ENCODE measurements at places on chromosomes 6 and 20. TPM values are rescaled to one million over a fixed set of nuclear protein-coding genes. Genes with fewer than 3 reads are reported as not detected.

- DNase-seq, result no peak
Measured at GRCh38 chr20:45945678-45946148, 11.2 kb downstream of the PCIF1 start.

- DNase-seq, result no peak
Measured at GRCh38 chr20:24608926-24609667, 139.7 kb downstream of the SYNDIG1 start.

- no peak for DNase-seq
Measured at GRCh38 chr6:109325400-109325801, 56.9 kb downstream of the CD164 start.

DNA sequence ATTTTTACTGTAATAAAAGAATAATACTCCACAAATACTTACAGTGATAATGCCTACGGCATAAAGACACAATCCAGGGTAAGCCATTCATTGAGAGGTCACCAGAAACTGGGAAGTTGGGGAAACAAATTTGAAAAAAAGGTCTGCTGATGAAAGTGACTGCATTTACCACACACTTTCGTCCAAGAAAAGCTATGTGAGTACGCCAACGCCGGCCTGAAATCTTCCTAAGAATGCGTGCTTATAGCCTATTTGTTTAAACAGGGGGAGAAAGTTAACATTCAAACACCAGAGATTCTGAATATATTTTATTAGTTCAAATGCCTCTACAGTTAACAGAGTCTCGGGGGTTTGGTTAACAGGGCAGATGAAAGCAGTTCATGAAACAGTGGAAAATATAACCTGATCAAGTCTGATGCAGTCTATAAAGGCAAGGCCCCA lies 657 bp upstream of the LTV1 start:
- no peak for DNase-seq

DNA sequence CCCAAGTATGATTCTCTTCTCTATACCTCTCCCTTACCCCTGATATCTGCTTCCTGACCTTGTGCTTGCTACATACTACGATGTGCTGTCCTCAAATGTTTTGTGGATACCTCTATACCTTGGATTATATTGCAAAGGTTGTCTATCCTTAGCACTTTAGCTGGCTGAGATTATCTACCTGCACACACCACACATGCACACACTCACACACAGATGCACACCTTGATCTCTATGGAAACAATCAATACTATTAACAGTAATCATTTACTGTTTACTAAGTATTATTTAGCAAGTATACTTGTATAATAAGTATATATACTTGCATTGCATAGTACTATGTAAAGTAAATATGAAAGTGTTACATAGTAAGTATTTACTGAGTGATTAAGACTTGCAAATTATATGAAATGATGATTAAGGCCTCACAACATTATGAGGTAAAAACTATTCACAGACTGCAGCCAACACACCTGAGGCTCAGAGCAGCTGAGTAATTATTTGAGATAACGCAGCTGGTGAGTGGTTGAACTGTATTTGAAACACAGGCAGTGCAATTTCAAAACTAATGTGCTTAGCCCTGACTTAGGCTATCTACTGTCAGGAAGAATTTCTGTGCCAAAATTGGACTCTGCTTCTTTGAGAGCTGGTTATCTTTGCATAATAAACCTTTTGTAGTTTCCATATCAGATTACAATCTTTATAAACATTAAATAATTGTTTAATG lies 699.9 kb downstream of the FRK start:
- DNase-seq, result no peak

- DNase-seq, result no peak
Measured at GRCh38 chr6:125300992-125301434, 754 bp downstream of the HDDC2 start.

- DNase-seq, result no peak
Measured at GRCh38 chr6:27023664-27024063, 223.8 kb upstream of the PRSS16 start.

- no peak for DNase-seq
Measured at GRCh38 chr6:109713097-109713496, 22.0 kb downstream of the FIG4 start.

GRCh38 chr6:113860181-113860955 lies 3.2 kb downstream of the MARCKS start:
- DNase-seq, result no peak

DNA sequence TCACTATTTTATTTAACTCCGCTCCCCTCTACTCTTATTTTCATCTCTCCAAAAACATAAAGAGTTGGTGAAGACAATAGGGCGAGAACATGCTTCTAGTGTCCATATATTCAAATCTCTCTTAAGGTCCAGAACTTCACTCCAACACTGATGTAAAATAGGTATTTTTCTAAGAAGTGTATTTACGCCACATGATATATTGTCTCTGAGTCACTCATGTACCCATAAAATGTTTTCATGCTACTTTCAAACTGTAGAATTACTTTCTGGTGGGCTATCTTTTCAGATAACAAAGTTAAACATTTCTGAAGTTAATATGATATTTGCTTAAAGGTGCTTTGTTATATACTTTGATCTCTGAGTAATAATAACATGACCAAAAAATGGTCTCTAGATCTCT lies 124.1 kb upstream of the IFNGR1 start:
- DNase-seq, result no peak

GRCh38 chr6:30793521-30794194 lies 49.3 kb upstream of the IER3 start:
- no peak for DNase-seq

GRCh38 chr6:107554918-107555317 lies 65.0 kb downstream of the SOBP start:
- no peak for DNase-seq

- DNase-seq, result no peak
Measured at GRCh38 chr6:40626886-40627285, 39.7 kb upstream of the LRFN2 start.

- DNase-seq, result no peak
Measured at GRCh38 chr6:50842446-50842845, 23.8 kb downstream of the TFAP2B start.

DNA sequence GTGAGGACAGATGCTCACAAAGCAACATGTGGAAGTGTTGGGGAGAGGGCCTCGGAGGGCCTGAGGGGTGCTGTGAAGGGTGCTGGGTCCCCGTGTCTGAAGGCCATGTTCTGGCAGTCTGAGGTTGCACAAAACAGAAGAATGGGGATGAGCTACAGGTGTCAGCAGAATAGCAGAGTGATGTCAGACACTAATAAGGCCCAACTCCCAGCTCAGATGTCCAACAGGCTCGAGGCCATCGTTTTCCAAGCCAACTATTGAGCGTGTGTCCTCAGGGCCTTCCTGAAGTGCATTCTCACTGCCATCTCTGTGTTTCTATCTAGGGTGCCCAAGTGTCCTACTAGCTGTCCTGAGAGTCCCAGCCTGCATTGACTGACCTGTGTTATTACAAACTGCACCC lies 7.9 kb downstream of the BFSP1 start:
- no peak for DNase-seq

- DNase-seq, result no peak
Measured at GRCh38 chr6:12294851-12295536, 4.8 kb downstream of the EDN1 start.

GRCh38 chr6:170292407-170293158 lies 1.7 kb upstream of the DLL1 start:
- no peak for DNase-seq

DNA sequence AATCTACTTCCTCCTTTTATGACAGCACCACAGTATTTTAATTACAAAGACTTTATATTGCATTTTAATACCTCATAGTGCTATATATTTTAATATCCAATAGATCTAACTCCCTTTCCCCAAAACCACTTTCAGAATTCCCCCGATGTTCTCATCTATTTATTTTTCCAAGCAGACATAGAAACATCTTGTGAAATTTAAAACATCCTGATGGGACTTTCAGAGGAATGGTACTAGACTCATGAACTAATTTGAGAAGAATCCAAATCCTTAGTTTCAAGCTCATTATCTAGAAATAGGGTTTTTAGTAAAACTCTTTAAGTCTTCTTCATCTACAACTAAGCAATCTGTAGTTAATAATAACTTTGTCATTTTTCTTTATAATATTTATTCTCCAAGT lies 97.0 kb downstream of the TRERF1 start:
- DNase-seq, result no peak

DNA sequence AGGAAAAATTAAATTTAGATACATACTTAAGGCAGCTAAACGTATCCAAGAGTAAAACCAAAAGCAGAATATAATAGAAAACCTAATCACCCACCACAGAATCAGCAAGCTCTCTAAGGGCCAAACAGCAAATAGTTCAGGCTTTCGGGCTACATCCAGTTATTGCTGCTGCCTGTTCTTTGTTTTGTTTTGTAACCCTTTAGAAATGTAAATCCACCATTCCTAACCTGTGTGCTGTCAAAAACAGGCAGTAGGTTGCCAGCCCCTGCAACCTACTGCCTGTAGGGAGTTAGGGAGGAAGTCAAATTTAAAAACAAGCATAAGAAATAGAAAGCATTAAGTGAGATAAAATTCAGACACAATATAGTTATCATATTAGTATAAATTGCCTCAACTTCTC lies 225.9 kb downstream of the PTPRT start:
- no peak for DNase-seq

GRCh38 chr20:58633161-58634053 lies 17.7 kb upstream of the STX16 start:
- DNase-seq, result no peak

Gene SRMS
- total RNA-seq, result not detected

Gene C20orf204
- 1.9 TPM for total RNA-seq

Gene POPDC3
- total RNA-seq, result 2.4 TPM

Gene RIMS1
- total RNA-seq, result 0.67 TPM

Gene C4B
- total RNA-seq, result 1.0 TPM

Gene HLA-DRB5
- not detected for total RNA-seq

Gene ZNF391
- total RNA-seq, result 0.71 TPM

Gene DBNDD2
- total RNA-seq, result 12.6 TPM

Gene SMAP1
- total RNA-seq, result 21.7 TPM

Gene PCK1
- not detected for total RNA-seq

Gene TSHZ2
- total RNA-seq, result not detected

Gene MYL9
- total RNA-seq, result 2.0 TPM

Gene AKAP12
- total RNA-seq, result 309 TPM

Gene SLC24A3
- total RNA-seq, result not detected

Gene TFAP2A
- 2.1 TPM for total RNA-seq

Gene TREM2
- not detected for total RNA-seq

Data from pulmonary artery endothelial cell (primary cell).